Osteoblast (primary cell): ENCODE measurements at places on chromosomes 16 and 17. TPM values are rescaled to one million over a fixed set of nuclear protein-coding genes. Genes with fewer than 3 reads are reported as not detected.

Gene MMP28
- 1.2 and 1.8 TPM in 2 replicates for total RNA-seq

- H3K27ac ChIP-seq = peak overlapping the region; percentile 61
- no peaks in the 10 kb centered on the region for H3K36me3 ChIP-seq
- H3K4me3 ChIP-seq = peak overlapping the region; percentile 51
- H3K27me3 ChIP-seq = no peaks in the 10 kb centered on the region
- H3K4me1 ChIP-seq = peaks cover 15% of the 10 kb centered on the region
- peak; percentile 92 for DNase-seq
Measured at GRCh38 chr16:24838554-24839266, 7.1 kb upstream of the SLC5A11 start.

DNA sequence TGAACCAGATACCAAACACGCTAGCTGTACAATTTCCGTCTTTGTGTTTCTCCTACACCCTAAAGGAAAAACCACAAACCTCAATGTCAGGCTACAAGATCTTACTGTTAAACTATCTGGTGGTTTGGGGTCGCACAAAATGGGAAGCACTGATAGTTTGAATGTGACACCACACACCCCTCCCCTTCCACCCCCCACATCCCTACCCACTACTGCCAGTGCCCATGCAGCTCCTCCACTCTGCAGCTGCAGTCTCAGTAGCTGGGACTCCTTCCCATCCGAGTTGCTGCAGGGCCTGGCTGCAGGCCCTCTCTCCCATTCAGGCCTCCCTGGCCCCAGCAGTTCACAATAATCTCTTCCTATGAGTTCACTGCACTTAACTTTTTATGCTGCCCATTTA is 18.4 kb downstream of the TRAP1 start:
- no peaks in the 10 kb centered on the region for H3K4me1 ChIP-seq
- no peak overlapping the region for H3K4me3 ChIP-seq
- no peak for DNase-seq
- no peak overlapping the region for H3K27ac ChIP-seq
- H3K36me3 ChIP-seq = no peaks in the 10 kb centered on the region

- H3K4me3 ChIP-seq = no peak overlapping the region
- peaks cover 12% of the 10 kb centered on the region for H3K4me1 ChIP-seq
Measured at GRCh38 chr17:81287152-81287551, 8.0 kb downstream of the SLC38A10 start.

DNA sequence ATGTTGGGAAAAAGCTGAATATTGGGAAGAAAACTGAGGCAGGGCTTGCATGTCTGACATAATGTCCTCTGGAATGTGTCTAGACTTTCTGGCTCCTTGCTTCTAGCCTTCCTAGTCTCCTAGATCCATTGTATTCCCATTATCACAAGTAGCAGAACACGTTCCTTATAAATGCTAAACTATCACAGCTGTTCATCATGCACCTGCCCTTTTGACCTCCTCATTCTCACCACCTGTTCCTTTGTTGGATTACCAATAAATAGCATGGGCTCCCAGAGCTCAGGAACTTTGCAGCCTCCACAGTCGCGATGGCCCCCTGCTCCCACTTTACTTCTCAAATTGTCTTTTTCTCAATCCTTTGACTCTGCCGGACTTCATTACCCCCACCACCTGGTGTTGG is 49.7 kb downstream of the ACSM1 start:
- no peaks in the 10 kb centered on the region for H3K36me3 ChIP-seq
- H3K27me3 ChIP-seq = no peaks in the 10 kb centered on the region
- no peak for DNase-seq
- no peak overlapping the region for H3K27ac ChIP-seq

GRCh38 chr17:28033972-28034714 is 8.3 kb upstream of the NLK start:
- no peaks in the 10 kb centered on the region for H3K27me3 ChIP-seq
- peaks cover 21% of the 10 kb centered on the region for H3K4me1 ChIP-seq
- H3K4me3 ChIP-seq = no peak overlapping the region
- H3K36me3 ChIP-seq = no peaks in the 10 kb centered on the region
- DNase-seq = peak; percentile 79

- H3K4me1 ChIP-seq = peaks cover 4% of the 10 kb centered on the region
- DNase-seq = peak; percentile 92
- H3K36me3 ChIP-seq = no peaks in the 10 kb centered on the region
Measured at GRCh38 chr17:50944054-50944901, 78.1 kb upstream of the TOB1 start.

Gene NF1
- total RNA-seq = 67.0 and 72.2 TPM in 2 replicates

DNA sequence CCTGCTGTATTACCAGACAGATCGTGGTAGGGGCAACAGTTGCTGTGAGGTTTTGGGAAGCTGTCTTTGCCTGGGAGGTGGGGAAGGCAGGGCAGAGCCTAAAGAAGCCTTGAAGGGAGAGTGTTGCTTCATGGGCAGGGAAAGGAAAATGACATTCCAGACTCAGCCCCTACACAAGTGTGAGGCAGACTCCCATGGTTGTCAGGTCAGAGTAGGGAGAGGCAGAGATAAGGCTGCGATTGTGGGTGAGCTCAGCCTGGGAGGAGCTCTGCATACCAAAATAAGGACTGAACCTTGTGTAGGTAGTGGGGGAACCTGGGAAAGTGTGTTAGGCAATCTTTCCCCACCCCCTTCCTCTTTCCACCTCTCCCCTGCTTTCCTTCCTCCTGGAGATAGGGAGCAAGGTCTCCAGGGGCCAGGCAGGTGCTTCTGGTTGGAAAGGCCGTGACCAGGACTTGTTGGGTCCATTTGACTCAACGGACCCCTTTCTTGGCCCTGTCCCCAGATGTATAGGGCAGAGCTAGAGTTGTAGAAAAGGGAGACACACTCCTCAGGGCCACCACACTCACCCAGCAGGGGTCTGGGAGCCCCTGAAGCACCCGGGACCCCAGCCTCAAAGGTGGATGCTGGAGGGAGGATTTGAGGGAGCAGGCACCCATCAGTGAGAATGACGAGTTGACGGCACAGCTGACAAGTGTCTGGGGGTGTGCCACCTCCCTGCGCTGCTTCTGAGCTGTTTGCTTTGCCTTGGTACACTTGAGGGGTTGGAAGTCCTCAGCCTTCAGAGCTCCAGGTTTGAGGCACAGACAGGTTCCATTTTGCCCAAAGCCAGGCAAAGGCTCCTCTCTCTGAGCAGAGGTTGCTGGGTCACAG is 18.5 kb upstream of the TOB1 start:
- no peak for DNase-seq
- peaks cover 4% of the 10 kb centered on the region for H3K27me3 ChIP-seq
- no peaks in the 10 kb centered on the region for H3K36me3 ChIP-seq
- no peak overlapping the region for H3K27ac ChIP-seq
- peaks cover 6% of the 10 kb centered on the region for H3K4me1 ChIP-seq

- no peaks in the 10 kb centered on the region for H3K27me3 ChIP-seq
- no peak overlapping the region for H3K27ac ChIP-seq
- no peak overlapping the region for H3K4me3 ChIP-seq
- DNase-seq = no peak
Measured at GRCh38 chr17:216625-217024, 35.2 kb upstream of the DOC2B start.

GRCh38 chr17:49338883-49339282 is 23.2 kb downstream of the ZNF652 start:
- peaks cover 48% of the 10 kb centered on the region for H3K4me1 ChIP-seq
- H3K4me3 ChIP-seq = no peak overlapping the region
- no peaks in the 10 kb centered on the region for H3K36me3 ChIP-seq
- H3K27ac ChIP-seq = no peak overlapping the region

GRCh38 chr17:75074532-75074931 is 13.2 kb upstream of the SLC16A5 start:
- H3K27ac ChIP-seq = no peak overlapping the region
- peak; percentile 39 for DNase-seq
- no peak overlapping the region for H3K4me3 ChIP-seq
- H3K4me1 ChIP-seq = peaks cover 23% of the 10 kb centered on the region
